ENCODE measurements at places on chromosomes 16 and 17.

GRCh38 chr16:59878999-59879398, 1144.9 kb upstream of the GOT2 start:
- no peak for DNase-seq

DNA sequence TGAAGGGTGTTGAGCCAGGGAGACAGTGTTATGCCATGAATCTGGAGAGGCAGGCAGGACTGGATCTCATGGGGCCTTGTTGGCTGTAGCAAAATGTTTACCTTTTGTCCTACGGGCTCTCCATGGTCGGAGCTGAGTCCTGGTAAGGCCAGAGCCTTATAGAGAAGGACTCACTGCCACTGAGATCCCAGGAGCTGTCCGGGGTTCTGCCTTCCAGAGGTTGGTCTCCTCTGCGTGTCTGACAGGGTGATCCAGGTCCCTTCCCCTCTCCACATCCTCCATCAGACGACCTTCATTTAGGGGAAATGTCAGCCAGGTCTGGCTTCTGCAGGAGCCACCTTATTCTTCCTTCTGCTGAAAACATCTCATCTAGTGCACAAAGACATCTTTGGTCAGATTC, 285.2 kb upstream of the N4BP1 start:
- no peak for DNase-seq

GRCh38 chr17:16942141-16943031, 29.5 kb downstream of the TNFRSF13B start:
- DNase-seq = no peak

GRCh38 chr16:83392743-83393142, 415.0 kb upstream of the HSBP1 start:
- no peak for DNase-seq

GRCh38 chr17:1648963-1649843, 463 bp downstream of the RILP start:
- DNase-seq = peak; percentile 94

DNA sequence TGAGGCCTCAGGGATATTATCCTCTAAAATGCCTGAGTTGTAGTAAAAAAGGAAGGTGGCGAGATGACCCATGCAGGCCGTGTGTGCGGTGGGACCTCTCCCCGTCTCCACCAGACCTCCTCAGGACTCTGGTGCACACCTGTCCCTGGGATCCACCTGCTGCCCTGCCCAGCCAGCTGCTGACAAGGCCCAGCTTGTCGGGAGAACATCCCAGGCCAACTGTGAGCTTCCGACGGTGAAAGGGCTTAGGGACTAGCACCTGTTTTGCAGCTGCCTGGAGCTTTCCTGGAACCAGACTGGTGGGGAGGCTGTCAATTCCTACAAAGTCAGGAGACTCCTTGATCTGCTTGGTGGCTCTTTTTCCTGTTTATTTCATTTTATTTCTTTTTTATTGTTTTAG, 11.6 kb downstream of the IL34 start:
- no peak for DNase-seq

- DNase-seq = no peak
These were observed 360.8 kb downstream of the C16orf95 start for GRCh38 chr16:86956437-86956836.

- no peak for DNase-seq
These were observed 108.6 kb downstream of the XYLT1 start for GRCh38 chr16:17362183-17362582.

DNA sequence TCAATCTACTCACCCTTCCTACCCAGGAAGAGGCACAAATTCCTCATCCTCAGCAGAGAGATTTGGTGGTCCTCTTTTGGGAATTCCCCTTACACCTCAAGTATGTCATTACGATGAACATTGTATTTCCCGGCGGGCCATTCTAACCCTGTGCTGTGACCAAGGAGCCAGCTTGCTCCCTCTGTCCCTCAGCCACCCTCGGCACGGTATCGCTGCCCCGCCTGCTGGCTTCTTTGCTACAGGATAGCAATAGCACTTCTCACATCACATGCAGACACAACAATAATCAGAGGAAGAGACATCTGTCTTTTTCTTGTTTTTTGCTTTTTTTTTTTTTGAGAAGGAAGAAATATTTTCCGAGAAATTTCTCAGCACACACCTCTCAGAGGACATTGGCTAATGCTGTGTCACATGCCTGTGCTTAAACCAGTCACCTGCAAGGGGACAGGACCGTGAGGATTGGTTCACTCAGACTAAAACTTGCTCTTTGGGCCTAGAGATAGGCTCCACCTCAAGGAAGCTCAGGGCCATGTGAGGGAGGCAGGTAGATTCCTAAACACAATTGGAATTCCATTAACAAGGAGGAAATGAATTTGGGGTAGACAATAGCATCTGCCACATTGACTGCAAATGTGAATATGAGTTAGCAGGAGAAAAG, 41.2 kb downstream of the TMC5 start:
- no peak for DNase-seq

DNA sequence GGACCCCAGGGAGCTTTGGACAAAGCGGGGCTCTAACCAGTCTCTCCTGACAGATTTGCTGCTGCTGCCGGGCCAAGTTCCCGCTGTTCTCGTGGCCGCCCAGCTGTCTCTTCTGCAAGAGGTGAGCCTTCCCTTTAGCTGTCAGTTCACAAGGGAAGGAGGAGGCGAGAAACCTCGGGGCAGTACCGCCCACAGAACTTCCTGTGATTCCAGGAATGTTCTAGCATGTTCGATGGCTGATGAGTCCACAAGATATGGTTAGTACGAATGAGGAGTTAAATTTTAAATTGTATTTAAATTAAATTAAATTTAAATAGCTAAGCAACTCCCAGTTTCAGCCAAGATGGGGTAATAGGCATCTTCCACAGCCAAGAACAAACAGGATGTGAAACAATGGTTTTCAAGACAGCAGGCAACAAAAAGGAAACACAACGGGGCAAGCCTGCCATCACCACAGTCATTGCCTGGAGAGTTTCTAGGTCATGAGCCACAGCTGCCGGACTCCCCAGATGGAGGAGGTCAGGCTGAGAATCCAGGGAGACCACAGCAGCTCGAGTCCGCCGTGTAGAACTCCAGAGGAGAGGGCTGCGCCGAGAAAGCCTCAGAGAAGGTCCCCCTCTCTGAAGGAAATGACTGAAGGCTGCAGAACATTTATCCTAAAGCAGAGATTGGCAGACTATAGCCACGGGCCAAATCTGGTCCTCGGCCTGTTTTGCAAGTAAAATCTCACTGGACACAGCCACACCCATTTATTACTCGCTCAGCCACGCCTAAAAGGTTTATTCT, 9.5 kb upstream of the TCF25 start:
- peak; percentile 70 for DNase-seq

DNA sequence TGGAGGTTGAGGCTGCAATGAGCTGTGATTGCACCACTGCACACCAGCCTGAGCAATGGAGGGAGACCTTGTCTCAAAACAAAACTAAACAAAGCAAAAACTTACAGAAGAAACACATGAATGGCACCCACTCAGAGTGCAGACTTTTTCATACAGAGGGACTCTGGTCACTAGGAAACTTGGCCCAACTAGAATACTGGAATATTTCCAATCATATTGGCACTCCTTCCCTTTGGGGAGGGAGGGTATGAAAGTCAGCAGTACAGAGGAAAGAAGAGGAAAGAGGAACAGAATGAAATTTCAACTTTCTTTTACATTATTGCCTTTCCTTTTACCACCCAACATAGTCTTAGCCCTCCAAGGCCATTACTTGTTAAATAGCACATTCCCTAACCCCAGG, 28.2 kb downstream of the CMTR2 start:
- DNase-seq = no peak

GRCh38 chr16:55225972-55226542, 97.9 kb upstream of the IRX6 start:
- DNase-seq = no peak

GRCh38 chr17:64384253-64385186, 6.1 kb downstream of the PECAM1 start:
- DNase-seq = peak; percentile 15

DNA sequence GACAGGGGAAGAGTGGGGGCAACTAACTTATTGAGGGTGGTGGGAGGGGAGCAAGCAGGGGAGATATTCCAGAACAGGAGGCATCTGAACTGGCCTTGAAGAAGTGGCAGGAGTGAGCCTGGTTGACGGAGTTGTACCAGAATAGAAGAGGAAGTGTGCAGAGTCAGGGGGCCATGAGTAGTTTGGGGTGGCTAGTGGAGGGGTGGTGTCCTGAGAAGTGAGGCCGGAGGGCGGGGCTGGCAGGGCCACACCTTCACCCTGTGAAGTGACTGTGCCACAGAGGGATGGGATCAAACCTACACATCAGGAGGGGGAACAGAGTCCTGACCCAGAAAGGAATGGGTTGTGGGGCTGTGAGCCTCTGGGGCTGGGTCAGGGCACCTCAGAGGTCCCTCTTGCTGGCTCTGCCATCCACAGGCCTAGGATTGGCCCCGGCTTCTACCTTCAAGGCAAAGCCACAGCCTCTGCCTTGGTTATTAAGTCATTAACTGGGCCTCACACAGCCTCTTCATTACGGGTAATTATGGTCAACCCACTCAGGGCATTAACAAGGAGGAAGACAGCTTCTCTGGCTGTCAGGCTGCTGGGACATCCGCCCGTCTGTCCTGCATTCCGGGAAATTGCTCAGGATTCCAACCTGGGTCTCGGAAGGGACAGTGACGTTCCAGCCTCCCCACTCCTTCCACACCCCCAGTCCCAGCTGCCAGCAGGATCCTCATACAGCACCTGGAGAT, 12.7 kb downstream of the SPNS2 start:
- DNase-seq = no peak

- no peak for DNase-seq
These were observed 10.0 kb upstream of the SECTM1 start for GRCh38 chr17:82343560-82343959.

DNA sequence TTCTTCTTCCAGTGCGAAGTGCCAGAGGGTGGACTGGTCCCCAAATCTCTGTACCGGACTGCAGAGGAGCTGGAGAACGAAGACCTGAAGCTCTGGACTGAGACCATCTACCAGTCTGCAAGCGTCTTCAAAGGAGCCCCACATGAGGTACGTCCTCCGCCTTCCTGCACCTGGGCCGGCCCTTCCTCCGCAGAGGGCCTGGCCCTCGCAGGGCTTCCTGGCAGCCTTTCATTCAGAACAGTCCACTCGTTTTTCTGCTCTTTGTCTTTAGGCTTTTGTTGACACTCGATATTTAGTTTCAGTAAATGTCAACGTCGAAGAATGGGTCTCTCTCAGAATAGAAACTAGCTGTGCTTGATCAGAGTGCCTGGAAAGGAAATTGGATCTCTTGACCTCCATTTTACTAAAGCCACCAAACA, 68.6 kb downstream of the SEC14L1 start:
- no peak for DNase-seq

- DNase-seq = no peak
These were observed 7.0 kb downstream of the DPEP1 start for GRCh38 chr16:89620406-89620841.
